ENCODE measurements at places on chromosomes 3 and 15.

DNA sequence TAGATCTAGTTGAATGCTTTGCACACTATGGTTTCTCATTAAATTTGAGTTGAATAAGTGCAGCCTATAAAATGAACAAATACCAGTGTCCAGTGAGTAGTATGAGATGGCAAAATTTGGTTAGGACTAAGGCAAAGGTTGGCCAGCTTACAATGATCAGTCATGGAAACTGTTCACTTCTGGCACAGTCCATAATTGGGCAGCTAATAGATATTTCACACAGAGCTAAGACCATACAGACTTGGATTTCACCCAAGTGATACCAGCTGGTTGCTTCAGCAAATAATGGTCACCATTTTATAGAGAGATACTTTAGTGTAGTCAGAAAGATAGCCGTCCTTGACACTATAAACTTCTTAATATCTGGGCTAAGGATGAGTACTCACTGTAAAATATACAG lies 15.7 kb downstream of the GAP43 start:
- no peak for DNase-seq

DNA sequence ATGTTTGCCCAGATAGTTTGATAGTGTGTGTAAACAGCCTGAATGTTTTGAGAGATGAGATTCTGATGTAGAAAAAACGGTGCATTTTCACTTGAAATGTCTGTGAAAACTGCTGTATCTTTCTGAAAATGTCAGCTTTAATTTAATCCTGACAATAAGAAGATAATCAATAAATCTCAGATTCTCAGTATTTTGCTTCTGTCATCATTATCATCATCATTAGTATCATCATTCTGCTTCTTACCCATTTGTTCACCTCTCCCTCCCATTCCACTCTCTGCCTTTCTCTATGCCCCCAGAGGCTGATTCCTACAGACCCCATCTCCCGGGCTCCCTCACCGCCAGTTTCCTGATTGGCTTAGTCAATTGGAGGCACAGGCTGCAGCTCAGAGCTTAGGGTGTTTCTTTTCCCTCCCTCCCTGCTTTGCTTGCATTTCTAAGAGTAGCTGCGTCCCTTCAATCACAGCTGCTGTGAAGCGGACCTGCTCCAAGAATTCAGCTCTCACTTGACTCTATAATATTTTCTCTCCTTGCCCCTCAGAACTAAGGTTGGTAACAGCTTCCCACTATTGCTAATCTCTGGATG lies 8.2 kb upstream of the SNTN start:
- no peak for DNase-seq

DNA sequence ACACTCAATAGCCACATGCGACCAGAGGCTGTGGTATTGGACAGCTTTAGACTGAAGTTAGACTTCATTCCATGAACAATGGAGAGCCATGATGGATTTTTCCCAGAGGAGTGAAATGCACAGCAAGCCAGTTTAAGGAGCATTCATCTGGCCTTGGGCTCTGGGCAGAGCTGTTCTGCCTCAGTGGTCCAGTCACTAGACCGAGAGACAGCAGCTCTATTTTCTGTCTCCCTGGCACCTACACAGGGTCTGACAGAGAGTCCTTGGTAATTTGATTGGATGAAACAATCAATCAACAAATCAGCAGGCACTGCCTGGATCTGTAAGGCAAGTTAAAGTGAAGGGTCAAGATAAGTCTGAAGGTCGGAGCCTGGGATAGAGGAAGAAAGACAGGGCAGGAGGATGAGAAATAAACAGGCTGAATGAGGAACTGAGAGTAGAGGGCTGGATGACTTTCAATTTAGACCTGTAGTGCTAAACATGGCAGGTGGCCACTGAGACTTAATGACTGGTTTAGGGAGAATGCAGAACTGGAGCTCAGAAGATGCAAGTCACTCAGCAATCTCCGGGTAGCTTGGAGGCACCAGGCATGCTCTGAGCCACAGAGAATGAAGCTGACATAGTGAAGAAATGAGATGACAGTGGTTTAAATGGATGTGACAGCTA lies 98.5 kb upstream of the SLC25A36 start:
- no peak for DNase-seq

DNA sequence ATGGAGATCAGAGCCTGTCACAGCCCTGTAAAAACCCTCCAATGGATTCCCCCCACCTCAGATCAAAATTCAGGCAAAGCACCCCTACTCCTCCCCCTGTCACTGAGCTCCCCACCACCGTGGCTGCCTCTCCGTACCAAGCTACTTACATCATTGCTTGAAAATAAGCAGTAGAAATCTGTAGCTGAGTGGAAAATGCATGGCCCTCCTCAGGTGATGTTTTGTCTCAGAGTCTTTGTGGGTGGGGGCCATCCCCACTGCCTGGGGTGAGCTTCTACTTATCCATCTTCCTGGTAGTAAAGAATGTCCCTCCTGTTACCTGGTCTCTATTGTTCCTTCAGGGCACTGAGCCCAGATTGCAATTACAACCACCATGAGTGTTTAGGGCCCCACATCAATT lies 34.5 kb downstream of the SLCO2A1 start:
- no peak for DNase-seq

GRCh38 chr15:35101335-35101734 lies 16.2 kb upstream of the NANOGP8 start:
- no peak for DNase-seq

DNA sequence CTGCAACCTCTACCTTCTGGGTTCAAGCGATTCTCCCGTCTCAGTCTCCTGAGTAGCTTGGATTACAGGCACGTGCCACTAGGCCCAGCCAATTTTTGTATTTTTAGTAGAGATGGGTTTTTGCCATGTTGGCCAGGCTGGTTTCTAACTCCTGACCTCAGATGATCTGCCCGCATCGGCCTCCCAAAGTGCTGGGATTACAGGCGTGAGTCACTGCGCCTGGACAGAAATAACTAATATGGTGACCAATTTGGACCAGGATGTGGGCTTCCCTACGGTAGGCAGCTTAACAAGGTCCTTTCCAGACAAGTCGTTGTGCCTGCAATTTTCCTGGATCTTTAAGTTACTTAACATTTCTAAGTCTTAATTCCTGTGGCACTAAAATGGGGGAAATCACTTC lies 14.8 kb downstream of the WDR53 start:
- no peak for DNase-seq

DNA sequence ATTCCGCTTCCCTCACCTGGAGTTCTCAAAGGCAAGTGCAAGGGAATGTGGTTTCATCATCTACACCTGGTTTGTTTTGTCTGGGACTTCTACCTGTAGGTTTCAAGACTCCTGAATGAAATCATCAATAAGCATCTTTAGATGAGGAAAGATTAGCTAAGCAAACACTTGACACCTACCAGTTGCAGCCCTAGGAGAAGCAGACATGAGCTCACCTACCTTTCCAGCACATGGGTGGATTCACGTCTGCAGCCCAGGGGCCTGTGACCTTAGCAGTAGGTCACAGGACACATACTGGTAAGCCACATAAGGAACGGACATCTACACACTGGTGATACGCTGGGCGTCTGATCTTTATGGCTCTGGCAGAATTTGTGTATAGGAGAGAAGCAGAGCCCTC lies 26.7 kb downstream of the SLCO2A1 start:
- no peak for DNase-seq

DNA sequence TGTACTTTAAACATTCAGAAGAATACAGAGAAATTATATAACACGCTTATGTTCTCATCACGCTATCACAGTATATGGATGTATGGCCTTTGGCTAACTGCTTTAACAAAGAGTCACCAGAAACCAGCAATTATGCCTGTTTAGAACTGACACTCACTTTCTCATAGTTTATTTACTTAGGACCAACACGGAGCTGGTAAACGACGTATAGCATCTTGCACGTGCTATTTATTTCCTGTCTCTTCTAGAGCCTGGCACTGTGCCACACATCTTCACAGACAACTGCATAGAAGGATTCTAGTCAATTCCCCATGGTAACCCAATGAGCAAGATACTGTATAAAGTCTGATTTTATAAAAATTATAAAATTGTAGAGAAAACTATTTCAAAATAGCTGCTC lies 43.6 kb downstream of the TBC1D2B start:
- DNase-seq = no peak

DNA sequence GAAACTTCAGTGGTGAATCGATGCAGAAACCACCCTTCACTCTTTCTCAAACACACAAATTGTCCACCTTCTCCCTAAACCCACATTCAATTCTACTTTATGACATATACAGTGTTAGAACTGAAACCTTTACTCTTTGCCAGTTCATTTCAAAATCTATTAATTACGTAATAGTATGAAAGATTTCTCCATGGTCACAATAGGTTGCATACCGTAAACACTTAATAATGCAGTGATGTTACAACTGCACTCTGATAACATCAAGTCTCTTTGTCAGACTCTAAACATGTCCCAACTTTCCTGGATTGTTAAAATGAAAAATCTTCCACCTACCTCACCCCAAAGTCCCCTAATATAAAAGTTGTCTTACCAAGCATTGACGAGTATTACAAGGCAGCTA lies 111.8 kb upstream of the PROK2 start:
- DNase-seq = no peak

GRCh38 chr15:21261396-21261964 lies 178.8 kb downstream of the POTEB3 start:
- no peak for DNase-seq

GRCh38 chr3:61080737-61081445 lies 170.4 kb downstream of the FHIT start:
- no peak for DNase-seq

DNA sequence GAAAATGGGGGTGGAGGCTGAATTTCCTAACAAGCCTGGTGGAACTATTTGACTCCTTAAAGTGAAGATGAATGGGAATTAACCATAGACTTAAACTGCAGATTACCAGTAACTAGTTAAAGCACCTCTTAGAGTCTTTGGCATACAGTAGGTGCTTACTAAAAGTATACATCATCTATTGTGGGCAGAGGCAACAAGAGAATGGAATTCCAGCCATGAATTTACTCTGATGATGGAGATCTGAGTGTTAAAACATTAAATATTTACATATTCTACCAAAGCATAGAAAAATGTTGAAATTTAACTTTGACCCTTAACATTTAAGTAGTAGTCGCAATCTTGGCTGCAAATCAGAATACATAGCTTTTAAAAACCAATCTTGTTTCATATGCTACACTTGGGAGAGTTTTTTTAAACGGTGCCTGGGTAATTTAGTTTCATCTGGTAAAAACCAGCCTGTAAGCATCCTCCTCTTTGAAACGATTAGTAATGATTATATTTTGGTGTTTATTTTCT lies 5.2 kb downstream of the UBA5 start:
- DNase-seq = no peak

DNA sequence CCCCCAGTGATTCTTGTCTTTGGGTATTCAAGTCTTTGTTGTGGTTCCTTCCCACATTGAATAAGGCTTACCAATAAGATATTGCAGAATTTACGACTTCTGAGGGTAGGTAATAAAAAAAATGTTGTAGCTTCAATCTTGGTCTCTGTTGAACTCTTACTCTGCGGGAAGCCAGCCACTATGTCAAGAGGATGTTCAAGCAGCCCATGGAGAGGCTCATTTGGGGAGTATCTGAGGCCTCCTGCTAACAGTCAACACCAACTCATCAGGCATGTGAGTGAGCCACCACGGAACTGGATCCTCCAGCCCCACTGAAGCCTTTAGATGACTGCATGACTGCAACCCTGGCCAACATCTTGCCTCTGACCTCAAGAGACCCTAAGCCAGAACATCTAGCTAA lies 3.2 kb upstream of the TBC1D23 start:
- DNase-seq = no peak

- DNase-seq = no peak
These were observed 93.2 kb upstream of the MEF2A start for GRCh38 chr15:99472416-99473145.
